Psoas muscle (tissue), 8 donors: ENCODE measurements at places on chromosomes 4 and X. TPM values are rescaled to one million over a fixed set of nuclear protein-coding genes. Genes with fewer than 3 reads are reported as not detected.

- no peak for DNase-seq
Measured at GRCh38 chr4:21819086-21819485, 129.5 kb downstream of the KCNIP4 start.

DNA sequence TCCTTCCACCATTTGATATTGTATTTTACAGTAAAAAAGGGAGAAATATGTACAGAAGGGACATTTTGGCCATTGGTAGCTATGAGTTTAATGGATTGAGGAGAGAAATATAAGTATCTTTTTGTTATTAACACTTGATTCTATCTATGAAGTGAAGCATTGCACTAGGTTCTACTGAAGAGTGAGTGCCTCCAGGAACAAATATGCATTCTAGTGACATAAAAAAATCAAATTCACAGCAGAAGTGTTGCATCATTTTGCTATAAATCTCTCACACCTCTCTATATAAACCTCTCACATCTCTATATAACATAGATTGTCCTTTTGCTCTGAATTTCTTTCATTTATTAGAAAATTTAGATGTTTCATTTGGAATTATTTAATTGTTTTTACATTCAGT lies 425 bp downstream of the SYTL5 start:
- no peak for DNase-seq

GRCh38 chr4:110533590-110533910 lies 57.6 kb downstream of the ENPEP start:
- DNase-seq: no peak

- DNase-seq: no peak
Measured at GRCh38 chr4:46856333-46856732, 52.7 kb downstream of the COX7B2 start.

DNA sequence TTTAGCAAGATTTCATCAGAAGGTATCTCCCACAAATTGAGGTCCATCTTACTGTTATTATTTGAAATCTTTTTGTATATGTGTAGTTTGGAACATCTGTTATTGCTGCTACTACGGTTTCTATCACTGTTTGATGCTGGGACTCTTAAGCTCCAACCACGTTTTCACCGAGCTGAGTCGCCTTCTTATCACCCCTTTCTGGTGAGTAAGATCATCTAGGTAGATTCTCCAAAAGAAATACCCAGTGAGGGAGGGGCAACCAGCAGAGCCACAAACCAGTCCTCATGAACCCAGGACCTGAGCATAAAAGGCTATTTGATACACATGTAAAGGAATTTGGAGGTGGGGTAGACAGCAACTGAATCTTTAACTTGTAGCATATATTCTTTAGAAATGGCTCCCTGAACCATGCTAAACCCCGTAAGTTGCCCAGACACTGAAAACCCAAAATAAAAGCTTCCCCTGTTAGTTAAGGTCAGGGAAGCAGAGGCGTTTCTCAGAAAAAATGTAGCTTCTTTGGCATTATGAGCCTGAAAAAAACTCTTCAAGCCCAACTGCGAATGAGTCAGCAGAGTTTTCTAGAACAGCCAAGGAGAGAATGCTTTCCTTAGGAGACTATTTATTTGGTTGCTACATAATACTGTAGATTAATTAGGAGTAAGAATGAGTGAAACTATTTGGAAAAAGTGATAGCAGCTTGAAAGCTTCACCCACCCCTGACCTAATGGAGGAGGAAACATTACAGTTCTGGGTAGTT lies 53.8 kb upstream of the ATXN3L start:
- no peak for DNase-seq

The HTR2C gene
- not detected for total RNA-seq

The ZRSR2 gene
- total RNA-seq: 12.7 TPM
